ENCODE measurements at places on chromosomes 7 and 10. TPM values are rescaled to one million over a fixed set of nuclear protein-coding genes. Genes with fewer than 3 reads are reported as not detected.

GRCh38 chr7:41872966-41873365 lies 170.1 kb upstream of the INHBA start:
- peaks cover 34% of the 10 kb centered on the region for H3K4me1 ChIP-seq
- no peak overlapping the region for H3K4me3 ChIP-seq
- H3K27ac ChIP-seq = no peak overlapping the region

The CCDC7 gene
- 15.7 TPM for total RNA-seq

- DNase-seq = no peak
- H3K27ac ChIP-seq = no peak overlapping the region
These were observed 19.2 kb downstream of the ADAP1 start for GRCh38 chr7:935164-935873.

The NPFFR1 gene
- total RNA-seq = not detected

DNA sequence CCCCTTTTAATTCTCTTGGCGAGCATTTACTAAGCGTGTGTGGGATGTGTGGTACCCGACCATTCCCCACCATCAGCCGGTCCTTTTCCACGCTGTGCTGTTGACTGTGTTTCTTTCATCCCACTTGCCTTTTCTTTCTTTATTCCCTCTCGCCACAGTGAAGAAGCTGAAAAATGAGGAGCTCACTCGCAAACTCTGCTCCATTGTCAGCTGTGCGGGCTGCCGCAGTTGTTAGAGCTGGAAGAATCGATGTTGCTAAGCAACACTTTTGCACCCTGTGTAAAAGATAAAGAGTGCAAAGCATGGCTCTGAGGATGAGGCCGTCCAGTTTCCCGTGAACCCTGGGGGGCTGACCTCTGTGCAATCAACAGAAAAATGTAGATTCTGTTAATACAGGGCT lies 203.1 kb upstream of the NEBL start:
- no peak overlapping the region for H3K4me3 ChIP-seq
- H3K27me3 ChIP-seq = no peaks in the 10 kb centered on the region
- no peaks in the 10 kb centered on the region for H3K36me3 ChIP-seq
- H3K4me1 ChIP-seq = no peaks in the 10 kb centered on the region
- no peak for DNase-seq
- H3K27ac ChIP-seq = no peak overlapping the region

GRCh38 chr10:31596765-31597164 lies 277.7 kb downstream of the ZEB1 start:
- peaks cover 6% of the 10 kb centered on the region for H3K4me1 ChIP-seq
- H3K4me3 ChIP-seq = no peak overlapping the region
- no peaks in the 10 kb centered on the region for H3K36me3 ChIP-seq
- DNase-seq = no peak

The ST8SIA6 gene
- total RNA-seq = not detected

GRCh38 chr7:29342761-29343160 lies 148.2 kb downstream of the CHN2 start:
- H3K4me3 ChIP-seq = no peak overlapping the region
- H3K4me1 ChIP-seq = peaks cover 12% of the 10 kb centered on the region
- H3K36me3 ChIP-seq = no peaks in the 10 kb centered on the region
- no peak for DNase-seq
- peaks cover 4% of the 10 kb centered on the region for H3K27me3 ChIP-seq

The ATG9B gene
- total RNA-seq = 7.4 TPM

DNA sequence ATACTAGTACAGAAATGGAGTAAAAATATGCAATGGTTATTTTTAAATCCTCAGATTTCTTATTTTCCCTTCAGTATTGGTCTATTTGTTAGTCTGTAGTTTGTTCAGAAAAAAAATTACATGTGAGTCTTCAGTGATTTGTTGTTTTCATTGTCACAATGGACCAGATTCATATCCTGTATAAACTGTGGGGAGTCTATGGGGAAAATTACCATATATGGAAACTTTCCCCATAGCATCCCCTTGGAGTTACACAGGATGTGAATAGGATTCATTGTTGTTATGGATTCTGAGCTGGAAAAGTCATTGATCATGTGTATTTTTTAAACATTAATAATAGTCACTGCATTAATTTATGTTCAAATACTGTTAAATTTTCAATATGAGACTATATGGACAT lies 72.6 kb downstream of the ST7 start:
- no peak overlapping the region for H3K4me3 ChIP-seq
- H3K36me3 ChIP-seq = peaks cover 2% of the 10 kb centered on the region
- DNase-seq = no peak
- H3K4me1 ChIP-seq = peaks cover 9% of the 10 kb centered on the region
- H3K27me3 ChIP-seq = no peaks in the 10 kb centered on the region
- H3K27ac ChIP-seq = no peak overlapping the region

DNA sequence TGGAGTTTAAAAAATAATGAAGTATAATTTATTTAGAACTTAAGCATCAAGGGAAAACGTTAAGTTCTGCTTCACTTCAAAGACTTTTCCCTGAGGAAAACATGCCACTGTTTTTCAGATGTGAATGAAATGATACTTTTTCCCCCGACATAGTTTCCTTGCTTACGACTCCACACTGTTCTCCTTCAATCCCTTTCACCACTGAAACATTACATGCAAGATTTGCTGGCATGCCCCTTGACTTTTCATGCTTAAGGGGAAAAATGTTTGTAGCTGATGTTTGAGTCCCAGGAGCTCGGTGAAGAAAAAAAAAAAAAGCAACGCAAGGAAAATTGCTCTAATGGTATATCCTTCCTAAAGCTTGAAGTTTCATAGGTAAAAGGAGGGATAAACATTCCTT lies 10.0 kb downstream of the GLI3 start:
- DNase-seq = no peak
- peaks cover 40% of the 10 kb centered on the region for H3K27me3 ChIP-seq
- no peak overlapping the region for H3K27ac ChIP-seq
- H3K36me3 ChIP-seq = no peaks in the 10 kb centered on the region
- H3K4me3 ChIP-seq = no peak overlapping the region
- H3K4me1 ChIP-seq = peaks cover 6% of the 10 kb centered on the region

GRCh38 chr10:68871105-68871711 lies 29.9 kb upstream of the DDX50 start:
- H3K27ac ChIP-seq = no peak overlapping the region
- DNase-seq = no peak
- H3K4me1 ChIP-seq = peaks cover 11% of the 10 kb centered on the region

- no peaks in the 10 kb centered on the region for H3K4me1 ChIP-seq
- H3K27ac ChIP-seq = no peak overlapping the region
- no peak for DNase-seq
- H3K27me3 ChIP-seq = no peaks in the 10 kb centered on the region
- no peak overlapping the region for H3K4me3 ChIP-seq
These were observed 114.2 kb upstream of the GPR22 start for GRCh38 chr7:107355616-107356015.

DNA sequence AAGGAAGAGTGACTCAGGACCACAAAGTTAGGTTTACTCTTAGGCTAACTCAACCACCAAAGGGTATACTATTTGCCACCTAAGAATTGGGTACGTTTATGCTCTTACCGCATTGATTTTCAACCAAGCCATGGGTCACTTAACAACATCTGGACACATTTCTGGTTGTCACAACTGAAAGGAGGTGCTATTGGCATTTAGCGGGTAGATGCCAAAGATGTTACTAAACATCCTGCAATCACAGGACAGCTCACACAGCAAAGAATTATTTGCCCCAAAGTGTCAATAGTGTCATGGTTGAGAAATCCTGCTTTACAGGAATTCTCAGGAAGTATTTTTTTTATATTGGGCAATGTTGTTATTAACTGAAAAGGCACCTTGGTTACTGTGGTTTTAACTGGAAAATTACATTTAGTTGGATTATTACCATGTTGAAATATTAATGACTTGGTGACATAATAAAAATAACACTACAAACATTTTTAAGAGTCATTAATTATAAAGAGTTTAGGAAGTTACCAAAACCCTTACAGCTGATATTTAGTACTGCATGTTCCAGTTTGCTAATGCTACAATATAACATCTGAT lies 185.0 kb upstream of the TMEM196 start:
- H3K27me3 ChIP-seq = no peaks in the 10 kb centered on the region
- no peak for DNase-seq
- no peak overlapping the region for H3K27ac ChIP-seq
- no peaks in the 10 kb centered on the region for H3K4me1 ChIP-seq

The UPK3B gene
- 0.92 TPM for total RNA-seq

DNA sequence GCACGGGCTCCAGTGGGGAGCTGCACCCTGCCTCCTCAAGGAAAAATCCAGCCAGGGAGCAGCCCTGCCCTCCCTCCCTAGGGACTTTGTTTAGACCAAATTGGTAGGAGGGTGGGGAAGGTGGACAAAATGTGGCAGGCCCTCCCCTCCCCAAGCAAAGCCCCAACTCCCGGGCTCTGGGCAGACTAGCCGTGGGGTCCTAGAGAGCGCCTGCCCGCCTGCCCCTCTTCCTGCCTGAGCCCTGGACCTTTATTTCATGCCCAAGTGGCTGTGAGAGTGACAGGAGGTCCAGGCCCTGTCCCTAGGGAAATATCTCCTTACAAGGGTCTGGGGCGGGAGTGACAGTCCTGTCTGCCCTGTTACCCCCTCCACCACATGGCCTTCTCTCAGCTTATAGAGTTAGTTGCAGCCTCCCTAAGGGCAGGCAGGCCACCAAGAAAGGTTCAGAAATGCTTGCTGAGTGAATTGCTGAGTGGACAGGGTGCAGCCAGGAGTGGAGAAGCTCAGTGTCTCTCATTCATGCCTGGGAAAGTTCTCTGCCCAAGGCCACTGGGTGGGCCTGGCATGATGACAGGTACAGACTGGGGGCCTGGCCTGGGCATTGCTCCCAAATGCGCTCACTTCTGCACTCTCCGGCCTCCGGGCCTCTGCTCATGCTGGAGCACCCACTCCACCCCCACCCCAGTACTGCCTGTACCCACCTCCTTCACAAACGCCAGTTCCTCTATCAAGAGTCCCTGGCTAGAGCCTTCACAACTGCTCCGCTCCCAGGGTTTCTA lies 25.2 kb downstream of the DNAJB12 start:
- peak overlapping the region; percentile 99 for H3K27ac ChIP-seq
- H3K4me1 ChIP-seq = peaks cover 85% of the 10 kb centered on the region
- H3K27me3 ChIP-seq = no peaks in the 10 kb centered on the region
- H3K36me3 ChIP-seq = peaks cover 40% of the 10 kb centered on the region
- peak overlapping the region; percentile 64 for H3K4me3 ChIP-seq

DNA sequence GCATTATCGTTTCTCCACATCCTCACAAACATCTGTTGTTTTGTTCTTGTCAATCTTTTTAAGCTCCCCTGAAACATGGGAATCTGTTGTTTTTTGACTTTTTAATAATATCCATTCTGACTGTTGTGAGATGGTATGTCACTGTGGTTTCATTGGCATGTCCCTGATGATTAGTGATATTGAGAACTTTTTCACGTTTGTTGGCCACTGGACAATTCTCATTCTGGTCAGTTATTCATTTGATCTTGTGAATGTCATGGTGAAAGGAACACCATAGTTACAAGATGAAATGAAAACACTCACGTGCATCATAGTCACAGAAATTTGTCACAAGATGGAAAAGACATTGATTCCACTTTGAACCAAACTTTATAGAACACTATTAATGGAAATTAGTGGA lies 20.5 kb upstream of the SGCE start:
- H3K4me1 ChIP-seq = no peaks in the 10 kb centered on the region
- H3K27ac ChIP-seq = no peak overlapping the region
- H3K4me3 ChIP-seq = no peak overlapping the region
- peaks cover 2% of the 10 kb centered on the region for H3K27me3 ChIP-seq

- peaks cover 10% of the 10 kb centered on the region for H3K4me1 ChIP-seq
- DNase-seq = no peak
- H3K36me3 ChIP-seq = no peaks in the 10 kb centered on the region
These were observed 37.5 kb upstream of the AGK start for GRCh38 chr7:141513720-141514119.

DNA sequence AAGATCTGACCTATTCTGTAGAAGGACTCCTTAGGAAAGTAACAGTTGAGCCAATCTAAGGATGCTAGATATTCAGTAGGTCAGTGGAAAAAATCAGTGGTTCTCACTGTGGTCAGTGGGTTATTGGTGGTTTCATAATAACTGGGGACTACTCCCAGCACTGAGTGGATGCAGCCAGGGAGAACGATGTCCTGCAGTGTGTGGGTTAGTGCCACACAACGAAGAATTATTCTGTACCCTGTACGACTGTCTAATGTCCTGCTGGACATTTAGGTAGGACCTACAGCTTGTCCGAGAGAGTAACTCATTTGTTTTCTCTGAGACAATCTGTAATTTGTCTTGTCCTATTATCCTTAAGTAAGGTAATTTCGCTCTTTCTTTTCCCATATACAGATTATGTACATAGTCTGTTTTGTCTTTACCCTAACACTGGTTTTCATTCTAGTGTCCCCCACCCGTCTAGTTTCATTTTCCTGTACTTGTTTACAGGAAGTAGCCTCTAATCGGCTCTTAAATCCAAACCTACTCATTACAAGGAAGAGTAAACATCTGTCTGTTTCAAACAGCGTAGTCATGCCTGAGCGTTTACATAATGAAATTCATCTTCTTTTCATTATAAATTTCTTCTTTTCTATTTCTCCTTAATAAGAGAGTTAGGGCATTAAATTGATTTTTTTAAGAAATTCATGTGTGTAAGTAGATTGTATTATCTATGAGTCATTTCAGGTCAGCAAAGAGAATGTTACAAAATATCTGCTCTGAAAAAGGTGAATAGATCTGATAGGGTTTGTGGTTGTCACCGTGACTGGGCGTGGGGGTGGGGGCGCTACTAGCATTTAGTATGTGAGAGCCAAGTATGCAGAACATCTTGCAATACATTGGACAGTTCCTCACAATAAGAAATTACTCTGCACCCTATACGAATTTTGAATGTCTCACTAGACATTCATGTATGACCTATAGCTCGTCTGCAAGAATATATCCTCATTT lies 8.3 kb upstream of the ZC3HAV1L start:
- peak; percentile 75 for DNase-seq
- peaks cover 71% of the 10 kb centered on the region for H3K36me3 ChIP-seq
- peaks cover 69% of the 10 kb centered on the region for H3K4me1 ChIP-seq
- H3K27me3 ChIP-seq = no peaks in the 10 kb centered on the region
- H3K27ac ChIP-seq = peak overlapping the region; percentile 76
- H3K4me3 ChIP-seq = peak overlapping the region; percentile 57

DNA sequence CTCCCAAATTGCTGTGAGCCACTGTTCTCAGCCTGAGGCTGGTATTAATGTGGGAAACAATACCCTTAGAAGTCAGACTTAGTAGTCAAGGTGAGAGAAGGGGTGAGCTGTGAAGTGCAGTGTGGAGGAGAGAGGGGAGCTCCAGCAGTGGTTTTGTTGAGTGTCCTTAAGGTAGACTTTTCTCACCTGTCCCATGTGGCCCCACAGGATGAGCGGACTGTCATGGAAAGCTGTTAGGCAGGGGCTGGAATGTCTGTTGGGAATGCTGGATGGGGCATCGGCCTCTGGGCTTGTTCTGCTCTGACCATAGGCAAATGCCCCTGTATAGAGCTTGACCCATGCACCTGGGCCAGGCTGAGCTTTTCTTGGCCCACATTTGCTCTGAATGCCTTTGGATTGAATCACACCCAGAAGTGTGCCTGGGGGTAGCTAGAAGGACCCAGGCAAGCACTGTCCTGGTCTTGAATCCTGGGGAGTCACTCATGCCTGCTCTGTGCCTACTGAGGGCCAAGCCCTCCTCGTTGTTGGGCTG lies 36.3 kb upstream of the SH2D4B start:
- peaks cover 95% of the 10 kb centered on the region for H3K4me1 ChIP-seq
- H3K36me3 ChIP-seq = peaks cover 64% of the 10 kb centered on the region
- no peak overlapping the region for H3K4me3 ChIP-seq
- H3K27ac ChIP-seq = peak overlapping the region; percentile 87
- DNase-seq = no peak
- no peaks in the 10 kb centered on the region for H3K27me3 ChIP-seq

The ADRB1 gene
- 0.45 TPM for total RNA-seq

- no peaks in the 10 kb centered on the region for H3K4me1 ChIP-seq
- no peak for DNase-seq
- H3K27me3 ChIP-seq = no peaks in the 10 kb centered on the region
- H3K27ac ChIP-seq = no peak overlapping the region
- no peaks in the 10 kb centered on the region for H3K36me3 ChIP-seq
These were observed 106.9 kb upstream of the BET1 start for GRCh38 chr7:94111009-94111408.

The CFTR gene
- not detected for total RNA-seq

The SORBS1 gene
- 0.24 TPM for total RNA-seq

Measured in activated CD8-positive, alpha-beta T cell treated with anti-CD3 and anti-CD28 coated beads, Interleukin-2, amount 10 ng/mL, durations not matched to agents 7 days and 5 days (primary cell).